ENCODE measurements at places on chromosomes 2 and 18. TPM values are rescaled to one million over a fixed set of nuclear protein-coding genes. Genes with fewer than 3 reads are reported as not detected.
A peak's percentile ranks its signal among the peaks of the same experiment; 100 is the strongest.

Gene RAPGEF4
- 13.0 TPM for polyA plus RNA-seq

DNA sequence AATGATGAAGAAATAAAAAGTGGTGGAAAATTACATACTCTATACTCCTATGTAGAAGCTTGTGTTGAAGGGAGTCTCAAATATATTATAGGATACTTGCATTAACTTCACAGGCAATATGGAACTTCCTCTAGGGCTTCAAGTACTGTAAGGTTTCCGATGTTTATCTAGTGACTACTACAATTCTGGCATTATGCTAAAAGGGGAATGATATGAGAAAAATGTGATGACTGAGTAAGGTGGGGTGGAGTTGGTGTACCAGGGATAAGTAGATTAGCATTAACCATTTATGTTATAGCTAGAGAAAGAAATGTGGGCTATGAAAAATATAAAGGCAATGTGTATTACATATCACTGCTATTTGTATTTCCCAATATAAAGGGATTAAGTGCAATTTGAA lies 229.5 kb downstream of the DCC start:
- no peak for DNase-seq

DNA sequence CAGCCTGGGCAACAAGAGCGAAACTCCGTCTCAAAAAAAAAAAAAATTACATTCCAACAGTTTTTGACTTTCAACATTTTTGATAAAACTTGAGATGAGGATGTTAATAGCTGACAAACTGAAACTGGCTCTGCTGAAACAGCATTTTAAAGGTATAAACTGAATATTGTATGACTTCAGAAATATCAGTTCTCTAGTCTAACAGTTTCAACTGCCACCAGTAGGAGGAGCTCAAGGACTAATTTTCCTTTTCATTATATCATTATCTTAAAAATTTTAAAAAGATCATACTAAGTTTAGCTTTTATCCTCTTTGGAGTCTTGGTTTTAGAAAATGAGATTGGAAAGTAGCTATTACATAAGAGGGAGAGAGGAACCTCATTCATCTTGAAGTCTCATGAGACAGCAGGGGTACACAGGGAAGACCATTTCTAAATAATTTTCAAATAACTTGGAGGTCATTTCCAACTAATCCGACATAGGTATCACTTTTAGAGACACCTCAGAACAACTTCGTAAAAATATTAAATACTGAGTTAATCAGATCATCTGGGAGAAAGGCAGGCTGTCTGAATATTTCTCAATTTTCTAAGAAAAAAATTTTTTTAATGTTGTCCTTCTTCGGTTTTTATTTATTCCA lies 37.6 kb upstream of the MCM6 start:
- DNase-seq = peak; percentile 33

Gene TMEM200C
- 2.3 TPM for polyA plus RNA-seq

GRCh38 chr2:163351143-163351542 lies 384.7 kb downstream of the FIGN start:
- DNase-seq = no peak

DNA sequence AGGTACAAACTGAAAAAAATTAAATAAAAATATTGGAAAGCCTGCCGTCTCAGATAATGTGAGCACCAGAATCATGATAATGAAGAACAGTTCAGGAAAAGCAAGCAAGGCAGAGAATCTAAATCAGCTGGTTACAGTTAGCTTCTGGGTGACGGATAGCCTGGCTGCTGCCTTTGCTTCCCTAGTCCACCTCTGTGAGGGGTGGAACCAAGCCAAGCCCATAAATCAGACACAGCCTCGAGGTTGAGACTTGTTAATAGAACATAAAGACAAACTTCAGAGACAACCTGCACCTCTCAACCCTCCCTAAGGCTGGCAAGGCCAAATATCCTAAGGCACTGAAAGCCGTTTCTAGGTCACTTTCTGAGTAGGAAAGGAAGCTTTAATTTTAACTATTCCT lies 334.7 kb upstream of the SLC39A10 start:
- DNase-seq = peak; percentile 37

- DNase-seq = no peak
These were observed 243.6 kb upstream of the RBMS1 start for GRCh38 chr2:160737247-160737646.

DNA sequence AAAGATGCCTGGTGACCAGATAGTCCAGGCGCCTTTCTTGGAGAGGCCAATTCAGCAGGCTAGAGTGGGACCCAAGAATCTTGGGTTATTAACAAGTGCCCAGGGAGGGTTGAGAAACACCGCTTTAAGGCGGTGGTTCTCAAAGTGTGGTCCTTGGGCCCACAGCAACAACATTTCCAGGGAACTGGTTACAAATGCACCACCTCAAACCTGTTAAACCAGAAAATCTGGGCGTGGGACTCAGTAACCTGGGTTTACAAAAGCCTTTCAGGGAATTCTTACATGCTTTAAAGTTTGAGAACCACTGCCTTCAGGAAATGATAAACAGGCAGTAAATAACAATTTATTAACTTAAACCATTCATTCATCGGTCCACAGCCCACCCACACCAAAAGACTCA lies 92.5 kb downstream of the SP3 start:
- DNase-seq = no peak

DNA sequence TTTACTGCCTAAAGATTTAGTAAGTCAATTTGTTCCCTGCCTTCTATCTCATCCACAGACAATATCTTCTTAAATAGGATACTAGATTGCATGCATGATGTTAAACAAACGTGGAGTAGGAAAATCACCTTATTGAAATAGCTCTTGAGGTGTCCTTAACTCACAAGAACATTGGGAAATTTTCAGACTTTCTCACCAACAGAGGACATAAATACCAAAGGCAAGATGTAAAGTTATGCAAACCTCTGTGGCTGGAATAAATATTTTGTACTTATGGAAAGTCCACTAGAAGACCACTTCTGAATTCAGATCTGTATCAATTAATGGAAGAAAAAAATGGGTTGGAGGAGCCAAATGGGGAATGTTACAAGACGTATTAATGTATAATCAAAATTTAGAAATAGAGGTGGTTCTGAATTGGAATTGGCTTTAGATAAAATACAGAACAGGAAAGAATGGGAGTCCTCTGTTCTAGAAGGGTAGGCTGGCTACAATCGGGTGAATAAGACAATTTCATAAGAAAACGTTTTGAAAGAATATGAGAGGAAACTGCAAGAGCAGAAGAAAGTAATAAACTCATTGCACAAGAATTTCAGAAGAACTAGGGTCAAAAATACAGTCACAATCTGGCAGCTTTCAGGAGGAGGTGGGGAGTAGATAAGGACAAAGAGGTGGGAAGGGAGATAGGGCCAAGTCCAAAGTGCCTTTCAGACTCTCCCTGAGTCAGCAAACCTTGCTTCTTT lies 69.3 kb upstream of the FN1 start:
- no peak for DNase-seq

Gene RNF152
- polyA plus RNA-seq = 11.0 TPM

DNA sequence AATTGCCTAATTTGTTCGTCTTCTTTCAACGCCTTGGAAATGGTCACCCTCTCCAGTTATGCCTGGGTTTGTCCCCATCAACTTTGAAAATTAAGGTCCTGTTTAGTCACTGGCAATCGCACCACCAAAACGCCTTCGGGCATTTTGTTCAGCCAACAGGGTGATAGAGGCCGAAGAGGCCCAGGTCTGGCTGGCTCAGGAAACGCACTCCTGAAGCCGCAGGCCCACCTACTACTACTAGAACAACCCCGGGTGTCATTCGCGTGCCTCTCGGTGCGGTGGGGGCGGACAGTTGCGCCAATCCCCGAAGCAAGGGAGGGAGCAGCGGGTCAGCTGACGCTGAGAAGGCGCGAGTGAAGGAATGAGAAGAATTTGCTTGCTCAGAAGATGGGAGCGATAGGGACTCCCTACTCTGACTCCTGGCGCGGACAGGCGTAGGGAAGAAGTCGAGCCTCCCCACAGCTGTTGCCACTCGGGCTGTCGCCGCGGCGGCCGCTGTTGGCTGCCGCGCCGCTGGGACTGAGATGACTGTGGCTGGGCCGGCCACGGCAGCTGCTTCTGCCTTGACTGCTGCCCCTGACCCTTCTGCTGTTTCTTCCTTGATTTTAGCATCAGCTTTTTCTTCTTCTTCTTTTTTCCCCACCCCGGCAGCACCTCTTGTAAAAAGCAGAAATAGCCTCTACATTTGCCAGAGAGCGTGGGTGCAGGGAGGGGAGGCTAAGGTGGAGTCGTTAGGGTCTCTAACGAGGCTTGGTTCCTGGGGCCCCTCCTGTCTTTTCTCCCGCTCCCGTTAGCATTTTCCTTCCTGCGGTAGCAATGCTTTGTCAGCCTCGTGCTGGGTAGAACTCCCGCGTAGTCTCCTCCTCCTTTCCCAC lies 387.6 kb downstream of the FIGN start:
- DNase-seq = peak; percentile 79

DNA sequence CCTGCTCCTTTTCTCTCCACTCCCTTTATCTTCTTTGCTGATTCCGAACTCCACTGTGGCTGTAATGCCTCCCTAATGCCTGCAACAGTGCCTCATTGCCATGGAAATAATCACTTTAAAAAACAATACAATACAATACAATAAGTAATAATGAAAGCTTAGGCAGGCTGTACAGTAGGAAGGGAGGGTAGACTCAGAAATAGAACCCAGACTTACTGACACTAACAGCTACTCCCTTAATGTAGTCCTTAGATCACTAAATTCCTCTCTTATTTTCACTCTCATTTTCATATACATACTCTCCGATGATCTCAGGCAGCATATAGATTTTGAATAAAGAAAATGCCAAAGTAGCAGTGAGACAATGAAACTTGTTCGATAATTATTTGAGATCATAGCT lies 70.2 kb downstream of the DLGAP1 start:
- DNase-seq = no peak

Gene CASP8
- 12.8 TPM for polyA plus RNA-seq

- DNase-seq = no peak
These were observed 111.9 kb downstream of the MRO start for GRCh38 chr18:50707855-50708469.

Measured in renal pelvis (tissue), 12 donors.